ENCODE measurements at places on chromosomes 3 and 15. TPM values are rescaled to one million over a fixed set of nuclear protein-coding genes. Genes with fewer than 3 reads are reported as not detected.

Gene HIGD2B
- total RNA-seq: not detected

Gene CDCP1
- total RNA-seq: 0.48 TPM

DNA sequence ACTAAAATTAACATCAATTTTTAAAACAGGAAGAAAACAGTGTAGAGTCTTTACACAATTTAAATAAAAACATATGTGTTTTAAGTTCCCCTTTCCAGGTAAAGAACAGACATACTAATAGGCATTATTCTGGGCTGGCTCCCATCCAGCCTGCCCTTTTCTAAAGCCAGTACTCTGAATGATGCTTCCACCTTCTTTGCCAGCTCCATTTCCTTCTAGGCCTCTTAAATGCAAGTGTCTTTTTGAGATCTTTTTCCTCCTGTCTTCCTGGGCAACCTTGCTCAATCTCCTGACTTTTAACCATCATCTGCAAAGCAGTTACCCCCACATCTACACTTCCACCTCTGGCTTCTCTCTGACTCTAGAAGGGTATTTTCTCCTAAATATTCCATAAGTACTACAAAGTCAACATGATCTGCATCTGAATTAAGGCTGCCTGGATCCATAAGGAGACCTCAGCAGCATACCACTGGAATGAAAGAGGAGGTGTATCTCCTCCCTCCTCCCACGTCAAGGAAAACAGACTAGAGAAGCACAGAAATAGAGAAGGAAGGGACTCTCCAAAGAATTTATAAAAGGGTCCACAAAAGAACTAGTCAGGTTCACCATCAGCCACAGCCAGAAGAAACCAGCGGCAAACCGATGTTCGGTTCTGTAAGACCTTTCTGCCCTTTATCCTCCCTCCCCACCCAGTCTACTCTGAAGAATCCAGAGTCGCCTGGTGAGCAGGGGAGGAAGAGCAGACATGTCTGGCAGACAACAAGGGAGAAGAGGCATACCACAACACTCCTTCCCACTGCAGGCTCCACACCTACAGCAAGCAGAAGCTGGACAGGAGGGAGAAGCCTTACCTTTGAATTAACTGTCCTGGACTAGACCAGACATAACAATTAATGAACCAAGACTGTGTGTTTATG is 47.1 kb downstream of the GOLIM4 start:
- no peak for DNase-seq

DNA sequence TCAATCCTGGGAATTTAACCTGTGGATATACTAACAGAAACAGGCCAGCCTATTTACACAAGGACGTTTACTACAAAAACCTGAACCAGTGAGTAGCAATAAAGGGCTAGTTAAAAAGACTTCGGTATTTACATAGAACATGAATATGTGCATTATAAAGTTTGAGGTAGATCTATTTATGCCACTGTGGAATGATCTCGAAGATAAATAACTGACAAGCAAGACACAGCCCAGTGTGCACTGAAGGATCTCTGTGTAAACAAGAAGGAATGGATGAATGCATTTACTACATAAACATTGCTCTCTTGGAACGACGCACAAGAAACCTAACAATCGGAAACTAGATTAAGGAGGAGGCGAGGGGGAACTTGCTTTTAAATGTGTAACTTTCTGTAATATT is 132.0 kb upstream of the NSMCE3 start:
- DNase-seq: no peak

DNA sequence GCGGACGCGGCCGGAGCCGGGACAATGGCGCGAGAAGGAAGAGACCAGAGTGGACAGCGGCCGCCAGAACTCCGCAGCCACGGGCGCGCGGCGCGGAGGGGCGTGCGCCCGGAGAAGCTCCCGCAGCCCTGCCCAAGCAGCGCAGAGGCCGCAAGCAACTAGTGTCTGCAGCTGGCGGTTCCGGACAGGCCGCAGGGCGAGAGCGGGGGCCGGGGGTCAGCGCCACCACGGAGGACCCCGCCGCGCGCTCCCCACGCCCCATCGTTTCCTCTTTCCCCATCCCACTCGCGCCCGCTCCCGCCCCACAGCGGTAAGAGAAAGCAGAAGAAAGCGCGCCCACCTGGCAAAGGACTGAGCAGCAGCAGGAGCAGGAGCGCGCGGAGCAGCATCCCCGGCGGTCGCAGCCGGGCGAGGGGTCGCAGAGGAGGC is 440 bp downstream of the PRTG start:
- no peak for DNase-seq

- no peak for DNase-seq
Measured at GRCh38 chr15:90083954-90084607, 18.2 kb downstream of the IDH2 start.
